SK-N-SH treated with all-trans-retinoic acid at 6 μM for 48 hours (cell line): ENCODE measurements at places on chromosomes 7 and 10.

- ATAC-seq: no peak
Observed at GRCh38 chr10:35937546-35937945, 295.4 kb upstream of the FZD8 start.

DNA sequence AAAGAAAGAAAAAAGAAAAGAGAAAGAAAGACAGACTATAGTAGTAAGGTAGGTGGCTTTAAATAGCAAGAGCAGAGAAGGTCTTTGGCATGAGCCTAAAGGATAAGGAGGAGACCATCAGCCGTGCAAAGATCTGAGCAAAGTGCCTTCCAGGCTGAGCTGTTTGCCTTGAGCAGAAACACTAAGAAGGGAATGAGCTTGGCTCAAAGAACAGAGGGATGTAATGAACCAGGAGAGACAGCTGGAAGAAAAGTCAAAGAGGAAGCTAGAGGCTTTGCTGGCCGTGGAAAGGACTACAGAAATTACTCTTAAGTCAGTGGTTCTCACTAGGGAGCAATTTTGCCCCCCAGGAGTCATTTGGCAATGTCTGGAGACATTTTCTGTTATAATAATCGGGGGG is 228.6 kb downstream of the FGFR2 start:
- no peak for ATAC-seq

DNA sequence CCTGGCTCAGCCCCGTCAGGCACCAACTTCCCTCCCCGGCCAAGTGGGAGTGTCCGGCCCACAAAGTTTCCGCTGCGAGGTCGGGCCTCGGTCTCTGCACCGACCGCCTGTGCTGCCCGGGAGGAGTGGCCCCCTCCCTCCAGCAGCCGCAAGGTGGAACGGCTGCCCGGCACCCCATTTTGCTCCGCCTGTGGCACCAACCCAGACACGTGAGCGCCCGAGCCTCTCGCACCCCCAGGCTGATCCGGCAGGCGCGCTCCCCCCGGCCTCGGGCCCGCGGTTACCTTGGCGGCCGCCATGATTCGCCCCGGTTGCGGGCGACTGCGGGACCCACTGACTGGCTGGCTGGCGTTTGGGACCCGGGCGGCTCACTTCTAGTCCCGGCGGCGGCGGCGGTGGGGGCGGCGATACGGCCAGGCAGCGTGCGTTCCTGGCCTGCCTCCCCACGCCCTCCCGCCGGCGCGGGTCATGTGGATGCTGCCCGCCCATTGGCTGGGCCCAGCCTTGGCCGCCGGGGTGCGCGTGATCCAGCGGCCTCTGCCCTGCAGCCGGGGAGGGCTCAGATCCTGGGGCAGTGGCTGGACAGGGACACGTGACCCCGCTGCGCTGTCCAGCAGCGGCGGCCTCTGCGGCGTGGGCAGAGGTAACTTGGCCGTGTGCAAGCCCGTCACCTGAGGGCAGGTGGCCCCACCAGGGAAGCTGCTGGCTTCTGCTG is at the start of gene SLC25A13:
Gene SLC25A13, minus strand, starts transcription at position 441 of the 715 bp plus-strand sequence. Its CDS starts 142 bp downstream, at position 299.
- peak; percentile 96 for ATAC-seq

- ATAC-seq: no peak
Observed at GRCh38 chr7:114530057-114530611, 115.5 kb downstream of the FOXP2 start.

GRCh38 chr7:132141109-132141508 is 435.2 kb downstream of the PLXNA4 start:
- no peak for ATAC-seq

DNA sequence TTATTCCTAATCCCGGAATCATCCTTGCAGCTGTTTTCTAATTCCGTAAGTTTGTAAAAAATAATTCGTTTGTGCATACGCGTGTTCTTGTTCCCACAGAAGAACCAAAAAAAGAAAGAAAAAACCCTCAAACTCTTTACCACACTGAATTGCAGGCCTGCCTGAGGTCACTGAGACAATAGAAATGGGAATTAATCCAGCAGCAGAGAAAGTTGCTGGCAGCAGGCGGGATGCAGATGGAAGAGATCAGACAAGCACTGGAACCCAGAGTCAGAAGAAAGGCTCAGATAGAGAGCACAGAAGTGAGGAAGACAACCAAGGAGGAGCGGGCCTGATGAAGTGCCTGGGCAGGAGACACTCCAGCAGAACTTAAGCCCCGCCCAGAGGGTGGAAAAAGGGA is 141.5 kb upstream of the VWC2 start:
- ATAC-seq: no peak

DNA sequence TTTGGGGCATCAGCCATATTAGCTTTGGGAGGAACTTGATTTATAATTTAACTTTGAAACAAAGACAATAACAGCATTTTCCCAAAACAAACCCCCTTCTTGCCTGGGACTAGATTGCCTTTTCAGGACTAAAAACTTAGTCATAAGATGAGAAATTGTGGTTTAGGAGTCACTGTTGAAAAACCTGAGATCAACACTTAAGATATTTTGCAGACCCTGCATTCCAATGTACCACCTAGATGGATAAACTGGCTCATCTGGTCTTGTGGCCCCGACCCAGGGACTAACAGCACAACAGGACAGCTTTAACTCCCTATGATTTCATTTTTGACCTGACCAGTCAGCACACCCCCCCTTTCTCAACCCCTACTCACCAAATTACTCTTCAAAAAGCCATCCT is 1165.4 kb downstream of the XPNPEP1 start:
- ATAC-seq: no peak

DNA sequence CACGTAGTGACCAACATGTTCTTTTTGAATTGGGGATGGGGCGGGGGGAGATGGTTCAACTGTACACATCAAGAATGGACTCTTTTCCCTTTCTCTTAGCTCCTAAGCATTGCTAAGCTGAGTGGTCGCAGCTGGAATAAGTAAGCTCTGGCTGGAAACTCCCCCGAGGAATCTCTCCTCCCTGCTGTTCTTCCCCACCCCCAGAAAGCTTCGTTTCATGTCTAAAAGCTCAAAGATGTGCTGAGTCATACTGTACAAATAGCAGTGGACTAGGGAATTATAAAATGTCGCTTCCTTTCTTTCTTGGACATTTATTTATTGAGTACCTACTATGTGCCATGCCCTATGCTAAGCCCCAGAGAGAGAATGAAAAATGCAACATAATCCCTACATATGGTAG is 191.1 kb upstream of the ADO start:
- no peak for ATAC-seq

- ATAC-seq: peak; percentile 56
Observed at GRCh38 chr10:68099736-68100135, 9.6 kb upstream of the MYPN start.

DNA sequence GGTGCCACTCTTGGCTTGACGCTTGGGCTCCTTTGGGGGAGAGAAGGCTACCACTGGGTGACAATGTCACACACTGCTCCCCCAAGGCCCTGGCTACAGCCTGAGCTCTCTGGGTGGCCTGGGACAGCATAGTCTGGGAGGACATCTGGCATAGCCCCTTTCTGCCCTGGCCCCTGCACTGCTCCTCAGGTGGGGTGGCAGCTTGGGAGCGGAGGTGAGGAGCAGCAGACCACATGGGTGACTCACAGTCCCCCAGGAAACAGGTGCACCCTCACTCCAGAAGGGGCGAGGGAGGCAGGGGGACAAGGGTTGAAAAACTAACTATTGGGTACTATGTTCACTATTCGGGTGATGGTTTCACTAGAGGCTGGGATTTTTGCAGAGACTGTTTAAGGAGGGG is 45.2 kb downstream of the NPTX2 start:
- no peak for ATAC-seq

DNA sequence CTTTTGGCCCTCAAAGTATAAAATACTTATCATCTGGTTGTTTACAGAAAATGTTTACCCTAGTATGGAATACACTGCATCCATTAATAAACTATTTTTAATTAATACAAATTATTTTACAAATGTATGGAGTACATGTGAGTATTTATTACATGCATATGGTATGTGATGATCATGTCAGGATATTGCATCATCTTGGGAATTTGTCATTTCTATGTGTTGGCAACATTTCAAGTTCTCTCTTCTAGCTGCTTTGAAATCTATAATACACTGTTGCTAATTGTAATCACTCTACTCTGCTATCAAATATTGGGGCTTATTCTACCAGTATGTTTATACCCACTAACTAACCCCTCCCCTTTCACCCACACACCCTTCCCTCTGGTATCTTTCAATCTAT is 103.9 kb upstream of the THSD7A start:
- ATAC-seq: no peak

DNA sequence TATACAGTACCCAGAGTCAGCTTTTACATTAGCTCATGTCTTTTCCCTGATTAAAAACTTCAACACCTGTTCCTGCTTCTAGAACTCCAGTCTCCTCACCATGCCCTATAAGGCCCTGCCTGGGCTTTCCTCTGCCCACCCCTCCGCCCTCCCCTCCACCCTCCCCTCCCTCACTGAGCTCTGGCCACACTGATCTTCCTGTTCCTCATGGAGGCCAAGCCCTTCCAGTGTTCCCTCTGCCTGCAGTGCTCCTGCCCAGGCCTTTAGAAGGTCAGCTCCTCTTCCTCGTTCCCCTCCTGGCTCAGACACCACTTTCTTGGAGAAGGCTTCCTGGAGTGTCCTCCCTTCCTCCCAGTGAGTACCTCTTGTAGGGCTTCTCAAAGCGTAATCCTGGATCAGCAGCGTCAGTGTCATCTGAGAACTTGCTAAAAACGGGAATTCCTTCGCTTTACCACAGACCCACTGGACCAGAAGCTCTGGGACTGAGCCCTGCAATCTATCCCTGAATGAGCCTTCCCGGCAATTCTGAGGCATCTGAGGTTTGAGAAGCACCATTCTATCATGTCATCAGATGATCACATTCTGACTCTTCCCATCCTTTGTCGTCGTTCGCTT is 3.7 kb downstream of the PDZD7 start:
- no peak for ATAC-seq

- ATAC-seq: no peak
Observed at GRCh38 chr7:101557421-101557820, 71.7 kb downstream of the MYL10 start.

DNA sequence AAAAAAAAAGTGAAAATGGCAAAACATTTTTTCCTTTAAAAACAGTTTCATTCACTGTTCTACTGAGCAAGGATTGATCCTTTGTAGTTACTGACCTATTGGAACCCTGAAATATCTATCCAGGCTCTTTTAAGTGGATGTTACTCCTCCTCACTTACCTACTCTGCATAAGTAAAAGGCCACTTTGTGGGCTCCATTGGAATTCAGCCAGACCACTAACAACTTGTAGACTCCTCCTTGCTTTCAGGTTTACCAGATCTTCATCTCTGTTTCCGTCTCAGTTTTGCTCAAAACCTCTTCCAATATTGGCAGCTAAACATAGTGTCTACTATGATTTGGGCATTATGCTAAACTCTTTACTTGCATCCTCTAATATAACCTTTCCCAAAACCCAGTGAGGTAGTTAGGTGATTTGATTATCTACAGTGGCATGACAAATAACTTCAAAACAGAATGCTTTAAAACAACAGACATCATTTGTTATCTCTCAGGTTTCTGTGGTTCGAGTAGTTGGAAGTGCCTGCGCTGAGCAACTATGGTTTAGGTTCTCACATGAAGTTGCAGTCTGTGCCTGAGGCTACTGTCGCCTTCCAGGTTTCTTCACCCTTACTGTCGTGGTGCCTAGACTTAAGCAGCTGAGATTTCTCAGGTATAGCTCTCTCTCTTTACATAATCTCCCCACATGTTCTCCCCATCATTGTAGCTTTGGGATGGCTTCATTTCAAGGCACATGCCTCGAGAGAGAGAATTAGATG is 698.2 kb downstream of the REEP3 start:
- no peak for ATAC-seq

DNA sequence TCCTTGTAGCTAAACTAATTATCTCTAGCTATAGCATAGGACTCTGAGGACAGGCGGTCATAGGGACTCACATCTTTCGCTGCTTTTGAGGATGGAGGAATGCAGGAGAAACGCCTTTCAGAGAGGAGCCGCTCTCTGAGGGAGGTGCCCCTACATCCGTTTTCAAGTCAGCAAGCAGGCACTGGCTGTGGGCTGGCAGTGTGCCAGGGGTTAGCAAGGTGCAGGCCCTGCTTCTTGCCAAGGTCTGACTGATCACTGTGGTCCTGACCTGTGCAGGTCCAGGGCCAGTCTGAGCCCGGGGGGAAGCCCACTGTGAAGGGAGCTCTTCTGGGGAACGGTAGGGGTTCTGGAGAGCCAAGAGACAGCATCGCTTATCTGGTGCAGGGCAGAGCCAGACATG is 89.4 kb downstream of the SH3PXD2A start:
- no peak for ATAC-seq

- ATAC-seq: no peak
Observed at GRCh38 chr10:71638064-71638821, 81.3 kb downstream of the C10orf105 start.

- ATAC-seq: 0 out of 3 replicates have a peak, but pooled peaks have one; percentile 30
Observed at GRCh38 chr7:38310591-38311101, 37.2 kb upstream of the TARP start.

DNA sequence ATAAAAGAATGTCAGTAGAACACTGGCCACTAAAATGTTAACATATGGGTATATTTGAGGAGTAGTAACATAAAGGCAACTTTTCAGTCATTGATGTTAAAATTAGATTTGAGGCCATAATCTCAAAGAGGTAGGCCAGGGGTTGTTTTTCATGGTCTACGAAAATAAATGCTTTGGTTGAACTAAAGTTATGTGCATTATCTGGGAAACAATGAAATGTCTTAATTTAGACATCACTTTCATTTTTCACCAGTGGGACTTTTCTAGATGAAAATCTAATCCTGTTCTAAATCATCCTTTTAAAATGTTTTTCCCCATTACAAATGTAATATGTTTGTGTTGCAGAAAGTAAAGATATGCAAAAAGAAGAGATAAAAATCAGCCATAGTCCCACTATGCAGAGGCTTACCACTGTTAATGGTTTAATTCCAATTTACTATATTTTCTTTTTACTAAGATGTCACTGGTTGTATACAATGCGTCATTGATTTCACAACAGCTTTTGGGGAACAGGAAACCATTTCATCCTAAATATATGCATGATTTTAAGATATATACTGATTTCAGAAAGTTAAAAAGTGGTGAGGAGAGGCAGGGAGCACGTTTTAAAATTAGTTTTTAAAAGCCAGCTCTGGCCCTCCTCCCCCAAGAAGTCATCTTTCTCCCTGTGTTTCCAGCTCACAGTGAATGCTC is 64.3 kb downstream of the ARID5B start:
- no peak for ATAC-seq
